Stimulated activated CD4-positive, alpha-beta T cell treated with anti-CD3 and anti-CD28 coated beads, TNF-alpha, amount 100 ng/mL, for 4 hours (primary cell): ENCODE measurements at places on chromosomes 1 and 21.

- no peak for DNase-seq
These were observed 2.4 kb upstream of the TARS2 start for GRCh38 chr1:150484861-150485260.

DNA sequence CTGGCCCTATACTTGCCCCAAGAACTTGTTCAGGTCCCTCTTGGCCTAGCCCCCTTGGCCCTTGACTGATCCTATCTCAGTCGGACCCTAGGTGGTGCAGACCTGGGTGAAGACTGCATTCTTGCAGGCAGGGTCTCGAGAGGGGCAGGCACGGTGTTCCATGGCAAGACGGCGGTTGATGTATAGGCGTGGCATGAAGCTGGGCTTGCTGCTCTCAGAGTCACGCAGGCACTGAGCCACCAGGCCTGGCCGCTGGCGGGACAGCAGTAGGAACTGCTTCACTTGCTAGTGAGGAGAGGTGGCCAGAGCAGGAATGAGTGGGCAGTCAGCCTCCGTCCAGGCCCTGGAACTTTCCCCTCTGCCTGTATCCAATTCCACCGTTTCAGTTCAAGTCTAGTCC is 3.8 kb downstream of the HECTD3 start:
- no peak for DNase-seq

GRCh38 chr1:52059888-52060287 is 3.8 kb downstream of the BTF3L4 start:
- DNase-seq = no peak

DNA sequence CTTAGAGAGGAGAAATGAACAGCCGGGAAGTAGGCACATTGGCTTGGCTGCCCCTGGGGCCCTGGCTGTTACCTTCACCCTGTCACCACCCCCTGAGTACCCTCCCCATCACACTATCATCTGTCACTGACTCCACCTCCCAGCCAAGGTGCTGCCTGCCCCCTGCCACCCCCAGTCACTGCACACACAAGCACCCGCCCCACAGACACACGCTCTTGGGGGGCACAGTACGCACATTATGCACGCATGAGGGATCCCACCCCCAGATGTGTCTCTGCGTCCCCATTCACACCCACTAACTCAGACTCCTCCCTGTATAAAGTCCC is 223.3 kb downstream of the PTPRU start:
- DNase-seq = no peak

DNA sequence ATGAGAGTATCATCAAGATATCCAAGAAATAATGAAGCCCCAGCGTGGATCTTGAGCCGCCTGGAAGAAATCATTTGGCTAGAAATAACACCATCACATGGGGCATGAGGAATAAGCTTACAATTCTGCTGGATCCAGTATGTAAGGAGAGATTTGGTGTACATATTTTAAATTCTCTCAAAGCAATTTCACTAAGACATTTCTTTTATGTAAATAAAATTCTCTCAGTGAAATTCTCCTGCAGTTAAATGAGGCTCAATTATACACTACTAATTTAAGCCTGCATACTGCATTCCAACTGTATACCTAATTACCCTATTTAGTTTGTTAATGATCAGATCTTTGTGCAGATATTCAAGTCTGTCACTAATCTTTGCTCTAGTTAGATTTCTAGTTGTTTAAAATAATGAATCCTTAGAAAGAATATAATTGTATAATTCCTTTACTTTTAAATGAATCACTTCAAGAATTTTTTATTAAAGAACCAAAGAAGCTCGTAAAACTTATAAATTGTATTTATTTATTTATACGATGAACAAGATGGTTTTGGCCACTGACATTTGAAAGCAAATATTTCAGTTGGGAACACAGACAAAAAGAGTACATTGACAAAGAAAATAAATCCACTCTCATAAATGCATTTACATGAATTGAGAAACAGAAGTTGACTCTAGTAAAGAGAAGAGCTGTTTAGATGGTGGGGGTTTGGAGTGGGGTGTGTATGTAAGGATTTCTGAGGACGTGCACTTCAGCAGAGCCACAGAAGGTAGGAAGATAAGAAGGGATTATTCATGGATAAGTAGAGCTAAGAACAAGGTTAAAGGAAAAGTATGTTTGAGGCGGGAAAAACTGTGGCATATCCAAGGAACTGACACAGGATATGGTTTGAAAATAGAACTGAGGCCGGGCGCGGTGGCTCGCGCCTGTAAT is 466.8 kb downstream of the DSCAM start:
- no peak for DNase-seq

- DNase-seq = peak; percentile 47
These were observed 15.2 kb downstream of the POGZ start for GRCh38 chr1:151443846-151444782.

DNA sequence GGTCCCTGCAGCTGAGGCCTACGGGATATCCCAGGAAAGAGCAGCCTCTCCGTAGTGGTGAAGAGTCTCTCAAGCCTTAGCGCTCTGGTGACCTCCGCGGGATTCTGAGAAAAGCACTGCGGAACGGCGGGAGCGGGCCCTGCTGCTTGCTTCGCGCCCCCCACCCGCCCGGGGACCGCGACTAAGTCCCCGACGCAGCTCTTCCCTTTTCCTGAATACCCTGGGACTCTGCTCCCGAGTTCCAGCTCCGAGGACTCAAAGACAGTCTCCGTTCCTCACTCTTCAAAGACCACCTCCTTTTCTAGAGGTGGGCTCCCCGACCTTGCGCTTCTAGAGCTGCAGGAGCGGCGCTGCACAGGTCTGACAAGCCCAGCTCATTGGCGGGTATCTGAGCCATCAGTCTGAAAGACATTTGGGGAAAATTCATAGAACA is 3.6 kb upstream of the PRRX1 start:
- DNase-seq = no peak

- DNase-seq = no peak
These were observed 60.1 kb downstream of the AGPAT3 start for GRCh38 chr21:43925096-43925481.

GRCh38 chr1:118097622-118098348 is 87.2 kb downstream of the SPAG17 start:
- no peak for DNase-seq

GRCh38 chr1:98327220-98327861 is 334.2 kb upstream of the SNX7 start:
- no peak for DNase-seq

- DNase-seq = no peak
These were observed 1.7 kb upstream of the GLIS1 start for GRCh38 chr1:53740621-53741105.

- DNase-seq = no peak
These were observed 199.4 kb downstream of the GABPA start for GRCh38 chr21:25934130-25934529.

- DNase-seq = no peak
These were observed 22.0 kb downstream of the LDLRAD2 start for GRCh38 chr1:21834094-21834493.

GRCh38 chr1:236103059-236103458 is 38.2 kb upstream of the NID1 start:
- DNase-seq = no peak

DNA sequence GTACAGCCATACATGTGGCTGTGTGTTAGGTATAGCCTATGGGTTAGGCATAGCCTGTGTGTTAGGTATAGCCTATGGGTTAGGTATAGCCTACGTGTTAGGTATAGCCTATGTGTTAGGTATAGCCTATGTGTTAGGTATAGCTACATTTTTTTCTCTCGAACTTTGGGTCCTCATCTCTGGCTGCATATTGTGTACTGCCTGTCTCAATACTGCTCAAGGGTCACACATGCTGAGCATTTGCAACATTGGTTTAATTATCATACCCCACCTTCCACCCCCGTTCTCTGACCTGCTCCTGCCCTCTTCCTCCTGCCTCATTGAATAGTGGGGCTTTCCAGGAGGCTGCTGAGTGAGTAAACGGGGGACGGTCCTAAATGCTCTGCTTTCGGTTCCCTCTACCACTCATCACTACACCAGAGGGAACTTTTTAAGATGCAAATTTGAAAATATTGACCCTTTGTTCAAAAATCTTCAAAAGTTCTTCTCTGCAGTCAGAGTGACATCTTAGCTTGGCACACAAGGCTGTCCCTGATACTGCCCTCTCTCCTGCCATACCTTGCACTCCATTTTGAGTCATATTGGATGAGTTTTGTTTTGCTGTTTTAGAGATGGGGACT is 17.8 kb downstream of the OR2B11 start:
- DNase-seq = no peak

DNA sequence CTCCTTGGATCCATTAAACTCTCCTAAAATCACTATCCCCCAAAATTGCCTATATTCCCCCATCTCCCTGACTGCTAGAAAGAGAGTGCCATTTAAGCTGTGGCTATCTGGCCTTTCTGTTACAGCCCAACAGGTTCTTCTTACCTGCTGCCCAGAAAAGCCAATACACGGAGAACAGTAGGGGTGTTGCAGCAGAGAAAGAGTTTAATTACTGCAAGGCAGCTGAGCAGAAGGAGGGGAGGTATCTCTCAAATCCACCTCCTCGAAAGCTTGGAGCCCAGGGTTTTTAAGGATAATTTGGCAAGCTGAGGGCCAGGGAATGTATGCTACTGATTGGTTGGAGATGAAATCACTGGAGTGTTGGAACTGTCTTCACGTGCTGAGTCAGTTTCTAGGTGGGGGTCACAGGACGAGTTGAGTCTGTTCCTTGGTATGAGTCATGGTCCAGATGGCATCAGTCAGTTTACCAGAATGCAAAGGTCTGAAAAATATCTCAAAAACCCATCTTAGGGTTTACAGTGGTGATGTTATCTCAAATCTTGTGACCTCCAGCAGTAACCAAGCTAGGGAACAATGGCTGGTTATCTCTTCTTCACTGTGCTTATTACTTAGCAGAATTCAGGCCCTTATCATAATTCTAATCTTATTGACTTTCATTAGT is 89.8 kb downstream of the SMYD3 start:
- no peak for DNase-seq

- DNase-seq = no peak
These were observed 73.2 kb downstream of the CD58 start for GRCh38 chr1:116497656-116498055.

- no peak for DNase-seq
These were observed 39.8 kb downstream of the TGFBR3 start for GRCh38 chr1:91846007-91846638.

DNA sequence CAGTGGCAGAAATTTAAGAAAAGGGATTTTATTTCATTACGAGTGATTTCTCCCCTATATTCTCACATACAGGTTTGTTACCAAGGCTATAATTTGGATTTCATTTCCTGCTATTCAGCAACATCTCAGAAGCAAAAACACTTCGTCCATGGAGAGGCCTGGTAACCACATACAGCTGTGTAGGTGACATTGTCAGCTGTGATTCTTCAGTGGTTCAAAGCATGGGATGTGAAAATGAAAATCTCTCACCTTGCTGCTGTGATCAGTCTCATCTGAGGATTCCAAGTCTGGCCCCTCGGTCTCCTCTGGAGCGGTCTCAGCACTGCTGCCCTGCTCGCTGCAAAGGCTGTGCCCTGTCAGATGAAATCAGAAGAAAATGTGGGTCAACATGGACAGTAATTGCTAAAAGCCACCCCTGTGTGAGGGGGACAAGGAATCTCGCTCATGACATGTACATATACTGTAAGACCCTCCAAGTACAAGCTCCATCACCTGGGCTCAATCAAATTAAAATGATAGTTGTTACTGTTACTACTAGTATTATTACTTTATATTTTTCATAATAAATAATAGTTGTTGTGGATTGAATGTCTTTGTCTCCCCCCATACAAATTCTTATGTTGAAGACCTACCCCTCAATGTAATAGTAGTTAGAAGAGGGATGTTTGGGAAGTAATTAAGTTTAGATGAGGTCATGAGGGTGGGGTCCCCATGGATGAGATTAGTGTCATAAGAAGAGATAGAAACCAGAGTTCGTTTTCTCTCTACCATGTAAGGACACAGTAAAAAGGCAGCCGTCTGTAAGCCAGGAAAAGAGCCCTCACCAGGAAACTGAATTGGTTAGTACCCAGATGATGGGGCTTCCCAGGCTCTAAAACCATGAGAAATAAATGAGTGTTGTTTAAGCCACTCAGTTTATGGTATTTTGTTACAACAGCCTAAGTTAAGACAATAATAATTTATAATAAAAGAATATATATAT is 126.7 kb upstream of the KRTAP19-8 start:
- DNase-seq = no peak

- DNase-seq = no peak
These were observed 867.4 kb upstream of the ADGRL2 start for GRCh38 chr1:80933346-80933745.

DNA sequence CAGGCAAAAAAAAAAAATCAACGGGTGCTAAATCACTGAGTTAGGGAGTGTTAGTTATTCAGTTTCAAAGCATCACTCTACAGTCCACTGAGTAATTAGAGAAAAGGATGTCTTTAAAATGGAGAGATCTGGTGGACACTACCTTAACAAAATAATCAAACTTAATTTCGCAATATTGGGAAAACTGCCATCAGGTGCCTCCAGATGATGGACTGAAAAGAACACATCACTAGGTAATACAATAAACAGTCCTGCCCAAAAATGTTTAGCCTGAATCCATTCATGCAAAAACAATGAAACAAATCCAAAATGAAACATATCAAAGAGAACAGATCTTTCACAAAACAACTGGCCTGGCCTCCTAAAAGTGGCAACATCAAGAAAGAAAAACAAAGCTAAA is 54.1 kb downstream of the ENAH start:
- no peak for DNase-seq

GRCh38 chr1:234855851-234856250 is 245.9 kb upstream of the IRF2BP2 start:
- no peak for DNase-seq

DNA sequence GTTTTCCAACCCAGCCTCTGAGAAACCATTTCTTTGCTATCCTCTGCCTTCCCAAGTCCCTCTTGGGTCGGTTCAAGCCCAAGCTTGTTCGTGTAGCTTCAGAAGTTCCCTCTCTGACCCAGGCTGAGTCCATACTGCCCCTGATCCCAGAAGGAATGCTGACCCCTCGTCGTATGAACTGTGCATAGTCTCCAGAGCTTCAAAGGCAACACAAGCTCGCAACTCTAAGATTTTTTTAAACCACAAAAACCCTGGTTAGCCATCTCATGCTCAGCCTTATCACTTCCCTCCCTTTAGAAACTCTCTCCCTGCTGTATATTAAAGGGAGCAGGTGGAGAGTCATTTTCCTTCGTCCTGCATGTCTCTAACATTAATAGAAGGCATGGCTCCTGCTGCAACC is 23.8 kb downstream of the EIF2D start:
- DNase-seq = no peak

DNA sequence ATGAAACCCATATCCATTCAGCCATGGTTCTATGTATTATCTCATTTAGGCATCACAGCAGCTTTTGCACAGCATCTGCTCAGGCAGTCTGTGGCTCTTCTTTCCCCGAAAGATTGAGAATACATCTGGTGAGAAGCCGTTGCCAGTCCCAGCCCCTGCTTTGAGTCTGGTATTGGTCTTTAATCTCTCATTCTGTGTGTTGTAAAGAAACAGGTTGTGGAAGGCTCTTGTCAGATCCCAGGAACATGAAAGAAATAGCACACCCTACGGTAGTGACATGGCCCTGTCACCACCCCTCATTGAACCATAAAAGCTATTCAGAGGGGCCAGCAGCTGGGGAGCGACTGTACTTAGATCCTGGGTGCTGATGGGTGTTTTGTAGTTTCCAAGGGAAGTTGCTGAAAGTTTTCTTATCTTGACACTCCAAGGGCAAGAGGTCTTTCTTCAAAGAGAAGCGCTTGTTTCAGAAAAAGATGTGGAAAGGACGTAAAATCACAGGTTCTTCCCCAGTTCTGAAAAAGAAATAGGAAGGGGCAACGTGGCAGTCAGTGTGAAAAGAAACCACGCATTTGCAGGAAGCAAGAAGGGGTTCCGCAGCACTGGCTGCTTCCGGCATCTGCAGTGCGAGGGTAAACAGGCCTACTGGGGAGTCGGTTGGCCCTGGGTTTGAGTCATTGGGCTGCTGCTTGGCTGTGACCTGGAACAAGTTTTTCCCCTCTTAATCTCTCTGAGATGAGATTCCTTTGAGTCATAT is 145.0 kb downstream of the DHRS3 start:
- DNase-seq = peak; percentile 68
